Activated CD4-positive, alpha-beta memory T cell treated with anti-CD3 and anti-CD28 coated beads, Interleukin-2, amount 10 ng/mL, durations not matched to agents 7 days and 5 days (primary cell): ENCODE measurements at places on chromosomes 6 and 20.
A peak's percentile ranks its signal among the peaks of the same experiment; 100 is the strongest.

GRCh38 chr6:168582571-168582981 is 141.6 kb downstream of the SMOC2 start:
- no peak for DNase-seq

GRCh38 chr6:113148566-113148965 is 708.6 kb upstream of the MARCKS start:
- no peak for DNase-seq

GRCh38 chr20:62980970-62981369 is 25.8 kb downstream of the BHLHE23 start:
- peak; percentile 54 for DNase-seq

GRCh38 chr20:24986436-24987015 is 6.0 kb downstream of the APMAP start:
- no peak for DNase-seq

- no peak for DNase-seq
Observed at GRCh38 chr6:127115084-127115655, 3.3 kb upstream of the RSPO3 start.

DNA sequence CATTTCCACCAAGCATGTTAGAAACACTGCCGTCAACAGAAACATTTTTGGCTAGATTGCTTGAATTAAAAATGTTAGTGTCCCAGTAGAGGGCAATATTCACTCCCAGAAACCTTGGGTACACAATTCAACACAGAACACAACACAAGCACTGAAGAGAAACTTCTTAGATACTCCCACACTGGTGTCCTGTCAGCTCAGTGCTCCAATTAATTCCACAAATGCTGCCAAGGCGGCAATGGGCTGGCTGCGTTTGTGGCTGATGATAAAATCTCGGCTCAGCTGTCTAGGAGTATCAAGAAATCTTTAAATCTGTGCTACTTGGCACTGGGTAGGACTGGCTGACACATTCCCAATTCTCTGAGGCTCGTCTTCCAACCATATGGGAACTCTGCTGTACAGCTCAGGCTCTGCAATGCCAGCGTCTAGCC is 39.3 kb downstream of the BEND3 start:
- DNase-seq = no peak

DNA sequence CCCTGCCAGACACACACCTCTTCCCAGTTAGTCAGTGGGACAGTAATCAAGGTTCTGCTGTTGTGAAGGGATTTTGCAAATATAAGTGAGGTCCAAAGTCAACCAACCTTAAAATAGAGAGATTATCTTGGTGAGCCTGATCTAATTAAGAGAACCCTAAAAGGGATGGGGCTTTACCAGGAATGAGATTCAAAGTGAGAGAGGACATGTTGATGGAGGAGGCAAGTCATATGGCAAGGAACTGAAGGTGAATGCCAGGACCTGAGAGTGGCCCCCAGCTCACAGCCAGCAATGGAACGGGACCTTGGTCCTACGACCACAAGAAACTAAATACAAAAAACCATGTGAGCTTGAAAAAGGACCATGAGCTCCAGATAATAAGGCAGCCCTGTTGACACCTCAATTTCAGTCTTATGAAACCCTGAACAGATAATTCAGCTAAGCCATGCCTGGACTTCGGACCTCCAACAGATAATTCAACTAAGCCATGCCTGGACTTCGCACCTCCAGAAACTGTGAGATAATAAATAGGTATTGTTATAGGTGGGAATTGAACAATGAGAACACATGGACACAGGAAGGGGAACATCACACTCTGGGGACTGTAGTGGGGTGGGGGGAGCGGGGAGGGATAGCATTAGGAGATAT is 253.4 kb downstream of the GMPR start:
- no peak for DNase-seq

- no peak for DNase-seq
Observed at GRCh38 chr6:2674857-2675256, 75.9 kb downstream of the MYLK4 start.

GRCh38 chr6:136784910-136785746 is 7.1 kb downstream of the MAP3K5 start:
- DNase-seq = peak; percentile 68

GRCh38 chr6:164066766-164067165 is 652.2 kb downstream of the QKI start:
- DNase-seq = no peak

- peak; percentile 52 for DNase-seq
Observed at GRCh38 chr20:52972190-52972937, at the start of gene TSHZ2. TSS of gene TSHZ2 (plus strand) at chr20:52972358. CDS start at chr20:52973294, 936 bp downstream.

DNA sequence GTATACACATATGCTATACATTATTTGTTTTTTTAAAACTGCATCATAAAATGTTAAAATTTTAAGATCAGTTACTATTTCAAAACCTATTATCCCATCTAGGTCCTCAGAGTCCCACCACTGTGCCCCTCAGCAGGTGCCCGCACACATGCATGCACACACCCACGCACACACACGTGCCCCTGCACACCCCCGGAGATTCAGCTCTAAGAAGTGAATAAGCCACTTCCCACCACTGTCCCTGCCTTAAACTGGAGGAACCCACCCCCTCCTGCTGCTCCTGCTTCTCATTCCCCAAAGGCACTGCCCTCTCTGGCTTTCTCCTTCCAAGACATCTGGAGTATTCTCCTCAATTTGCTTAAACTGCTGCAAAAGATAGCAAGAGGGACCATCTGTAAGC is 5.4 kb upstream of the FAM210B start:
- DNase-seq = no peak

GRCh38 chr6:52385074-52385473 is 23.1 kb downstream of the PAQR8 start:
- DNase-seq = no peak

GRCh38 chr6:156762547-156762946 is 14.6 kb upstream of the ARID1B start:
- no peak for DNase-seq

GRCh38 chr6:128346569-128346968 is 173.8 kb downstream of the PTPRK start:
- no peak for DNase-seq

DNA sequence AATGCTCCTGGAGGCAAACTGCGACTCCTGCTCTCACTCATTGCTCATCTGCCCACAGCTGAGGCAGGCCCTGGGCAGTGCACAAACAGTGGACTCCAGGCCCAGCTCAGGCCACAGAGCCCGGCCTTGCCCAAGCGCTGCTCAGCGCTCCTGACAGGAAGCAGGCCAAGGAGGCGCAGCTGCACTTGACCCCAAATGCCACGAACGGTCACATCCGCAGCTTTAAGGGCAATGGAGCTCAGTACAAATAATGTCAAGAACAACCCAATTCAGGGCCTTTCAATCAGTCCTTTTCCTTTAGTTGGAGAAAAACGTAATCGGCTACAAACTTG is 33.8 kb downstream of the RRBP1 start:
- DNase-seq = no peak

- DNase-seq = no peak
Observed at GRCh38 chr20:312067-312466, 13.3 kb upstream of the SOX12 start.

- no peak for DNase-seq
Observed at GRCh38 chr20:41432746-41433145, 66.1 kb upstream of the EMILIN3 start.

- DNase-seq = no peak
Observed at GRCh38 chr6:158757753-158758090, 61.4 kb downstream of the EZR start.

DNA sequence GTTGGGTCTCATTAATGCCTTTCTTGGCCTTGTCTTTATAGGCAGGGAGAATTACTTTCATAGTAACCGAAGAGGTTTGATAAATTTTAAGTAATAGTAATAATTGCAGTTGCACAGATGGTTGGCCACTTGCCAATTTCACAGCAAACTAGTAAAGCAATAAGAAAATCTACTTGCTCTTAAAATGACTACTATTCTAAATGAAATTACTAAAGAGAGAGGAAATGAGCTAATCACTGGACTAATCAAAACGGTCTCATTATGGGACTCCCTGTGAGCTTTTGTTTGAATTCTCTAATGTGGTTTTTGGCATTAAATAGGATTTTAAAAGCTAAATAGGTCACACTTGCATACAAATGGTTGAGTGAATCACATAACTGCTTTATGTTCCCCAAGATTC is 227.4 kb upstream of the PLN start:
- DNase-seq = no peak

- no peak for DNase-seq
Observed at GRCh38 chr20:41411391-41411847, 44.8 kb upstream of the EMILIN3 start.

- DNase-seq = no peak
Observed at GRCh38 chr6:36362551-36363370, 24.7 kb downstream of the ETV7 start.

DNA sequence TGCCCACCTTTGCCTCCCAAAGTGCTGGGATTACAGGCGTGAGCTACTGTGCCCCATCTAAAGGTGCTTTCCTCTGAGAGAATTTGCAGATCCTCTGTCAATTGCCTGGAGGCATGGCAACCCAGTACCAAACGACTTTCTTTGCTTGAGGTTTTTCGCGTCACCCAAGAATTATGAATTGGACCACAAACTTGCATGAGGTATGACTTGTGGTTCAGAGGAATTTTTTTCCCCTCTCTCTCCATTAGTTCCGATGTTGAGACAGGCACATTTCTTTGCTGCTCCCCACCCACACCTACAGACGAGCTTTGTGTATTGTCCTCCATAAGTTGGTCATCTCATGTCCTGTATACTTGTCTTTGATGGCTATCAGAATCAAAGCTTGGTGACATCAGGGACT is 11.8 kb upstream of the SCAF8 start:
- no peak for DNase-seq

GRCh38 chr6:138673346-138674014 is 100.1 kb upstream of the CCDC28A start:
- DNase-seq = no peak

DNA sequence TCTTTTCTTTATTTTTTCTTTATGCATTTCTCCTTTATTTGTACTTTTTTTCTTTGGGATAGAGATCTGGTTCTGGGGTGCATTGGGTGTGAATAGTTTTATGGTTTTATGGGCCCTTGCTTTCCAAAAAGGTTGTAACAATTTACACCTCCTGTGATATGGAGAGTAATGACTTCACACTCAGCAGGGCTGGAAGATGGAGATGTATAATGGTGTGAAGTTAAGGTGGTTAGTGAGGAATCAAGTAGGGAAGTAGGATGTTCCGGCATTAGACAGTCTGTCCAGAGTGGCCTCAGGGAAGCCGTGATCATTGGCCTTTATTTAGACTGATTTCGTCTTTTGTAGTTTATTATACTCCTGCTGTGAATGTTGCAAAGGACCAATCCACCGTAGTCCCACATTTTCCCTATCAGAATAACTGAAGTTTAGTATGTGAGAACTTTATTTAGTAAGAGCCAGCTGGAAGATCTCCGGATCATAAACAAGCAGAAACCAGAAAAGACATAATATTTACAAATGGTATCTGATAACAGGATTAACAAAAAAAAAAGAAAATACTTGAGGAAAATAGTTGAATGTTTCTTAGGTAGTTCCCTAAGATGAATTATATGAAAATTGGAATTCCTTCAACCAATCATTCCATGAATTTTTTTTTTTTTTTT is 255.5 kb downstream of the TBC1D7 start:
- DNase-seq = no peak

DNA sequence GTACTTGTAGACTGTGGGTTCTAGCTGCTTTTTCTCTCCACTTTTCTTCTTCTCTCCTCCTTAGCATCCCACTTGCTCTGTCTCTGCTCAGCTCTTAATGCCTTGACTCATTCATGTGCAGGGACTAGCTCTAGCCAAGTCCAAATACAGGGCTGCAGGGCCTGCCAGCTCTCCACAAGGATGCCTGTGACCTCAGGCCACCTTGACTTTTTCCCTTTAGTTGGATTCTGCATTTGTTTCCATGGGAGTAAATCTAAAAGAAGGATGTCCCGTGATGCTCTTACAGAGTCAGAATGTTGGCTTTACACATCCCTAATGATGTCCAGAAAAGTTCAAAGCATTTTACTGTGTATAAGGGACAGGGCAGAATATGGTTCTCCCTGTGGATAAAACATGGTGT is 101.8 kb upstream of the PREP start:
- DNase-seq = no peak

DNA sequence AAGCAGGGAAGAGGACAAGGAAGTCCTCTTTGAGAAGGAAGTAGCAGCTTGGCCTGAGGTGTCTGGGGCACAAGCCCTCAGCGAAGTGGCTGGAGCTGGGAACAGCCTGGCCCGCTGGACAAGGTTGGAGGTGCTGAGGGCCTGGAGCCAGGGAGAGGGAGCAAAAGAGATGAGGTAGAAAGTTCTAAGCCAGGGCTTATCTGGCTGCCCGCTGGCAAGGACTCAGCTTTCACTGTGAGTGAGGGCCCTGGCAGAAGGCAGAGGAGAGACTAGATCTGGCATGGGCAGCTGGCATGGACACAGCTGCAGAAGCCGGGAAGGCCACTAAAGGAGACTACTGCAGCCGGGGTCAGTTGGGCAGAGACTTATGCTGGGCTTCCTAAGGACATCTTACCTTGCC is 21.8 kb upstream of the PCMTD2 start:
- DNase-seq = no peak

- DNase-seq = no peak
Observed at GRCh38 chr6:107418118-107418517, 41.2 kb downstream of the PDSS2 start.

DNA sequence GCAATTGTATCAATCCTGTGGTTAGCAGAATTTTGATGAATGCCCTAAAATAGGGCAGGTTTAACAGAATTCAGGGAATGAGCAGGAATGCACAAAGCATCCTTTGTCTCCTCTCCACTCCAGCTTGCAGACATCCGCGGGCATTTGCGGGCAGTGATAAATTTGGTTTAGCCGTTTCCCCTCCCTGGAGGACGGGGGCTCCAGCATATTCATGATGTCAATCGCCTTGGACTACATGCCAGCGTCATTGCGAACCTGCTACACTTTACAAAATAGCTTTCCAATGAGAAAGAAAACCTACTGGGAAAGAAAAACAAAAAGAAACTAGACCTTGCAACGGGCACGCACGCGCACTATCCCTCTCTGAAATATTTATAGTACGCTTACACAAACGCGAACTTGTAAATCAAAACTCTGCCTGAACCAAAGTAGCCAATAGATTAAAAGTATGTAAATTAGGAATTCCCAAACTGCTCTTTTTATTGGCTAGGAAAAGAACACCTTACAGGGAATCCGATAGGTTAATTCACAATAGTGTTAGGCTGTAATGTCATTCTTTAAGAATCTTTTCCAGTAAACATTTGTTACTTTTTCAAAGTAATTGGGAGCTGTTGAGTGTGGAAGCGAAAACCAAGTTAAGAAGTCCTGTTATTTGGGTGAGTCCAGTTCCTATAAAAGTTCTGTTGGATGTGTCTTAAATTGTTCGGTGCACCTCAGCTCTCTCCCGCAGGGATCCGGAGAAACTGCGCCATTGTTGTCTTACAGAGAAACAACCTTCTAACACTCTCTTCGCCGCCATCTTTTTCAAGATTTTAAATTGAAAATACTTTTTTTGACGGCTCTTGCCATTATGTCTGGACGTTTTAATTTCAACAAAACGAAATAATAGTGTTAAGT is 136.7 kb downstream of the HFE start:
- DNase-seq = peak; percentile 72
